ENCODE measurements at places on chromosomes 13 and 19.

DNA sequence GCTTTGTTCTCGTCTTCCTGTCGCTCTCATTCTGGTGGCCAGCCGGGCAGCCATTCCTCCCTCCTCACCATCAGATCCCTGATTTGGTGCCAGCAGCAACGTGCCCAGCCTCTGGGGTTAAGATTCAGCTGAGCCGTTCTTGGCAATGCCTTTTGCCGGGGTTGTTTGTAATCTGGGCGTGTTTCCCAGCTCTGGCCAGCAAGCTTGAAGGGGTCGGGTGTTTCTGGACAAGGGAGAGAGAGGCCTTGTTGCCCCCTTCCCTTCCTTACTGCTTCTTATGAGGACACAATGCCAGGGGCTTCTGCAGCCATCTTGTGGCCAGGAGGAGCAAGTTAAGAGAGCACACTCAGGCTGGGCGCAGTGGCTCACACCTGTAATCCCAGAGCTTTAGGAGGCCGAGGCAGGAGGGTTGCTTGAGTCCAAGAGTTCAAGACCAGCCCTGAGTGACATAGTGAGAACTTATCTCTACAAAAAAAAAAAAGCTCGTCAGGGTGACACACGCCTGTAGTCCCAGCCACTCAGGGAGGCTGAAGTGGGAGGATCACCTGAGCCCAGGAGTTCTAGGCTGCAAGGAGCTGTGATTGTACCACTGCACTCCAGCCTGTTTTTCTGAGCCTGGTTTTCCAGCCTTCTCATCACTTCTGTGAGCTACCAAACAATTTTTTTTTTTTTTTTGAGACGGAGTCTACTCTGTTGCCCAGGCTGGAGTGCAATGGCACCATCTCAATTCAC, 10.7 kb upstream of the CRTC1 start:
- no peak for DNase-seq

DNA sequence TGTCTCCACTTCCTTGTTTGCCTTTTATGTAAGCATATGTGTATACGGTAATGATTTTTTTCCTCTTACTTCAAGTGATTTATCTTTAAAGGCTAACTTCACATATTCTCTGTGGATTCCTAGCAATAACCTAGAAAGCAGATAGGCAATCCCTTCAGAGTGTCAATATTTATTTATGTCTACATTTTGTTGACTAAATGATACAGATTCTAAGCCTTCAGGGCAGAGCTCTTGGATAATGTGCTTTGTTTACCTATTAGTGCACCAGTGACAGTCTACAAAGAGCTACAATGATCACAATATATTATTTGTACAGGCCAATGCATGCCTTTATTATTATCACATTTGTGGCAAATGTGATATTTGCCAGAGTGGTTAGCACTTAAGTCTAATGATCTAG, 406.2 kb downstream of the EFNB2 start:
- DNase-seq: no peak

DNA sequence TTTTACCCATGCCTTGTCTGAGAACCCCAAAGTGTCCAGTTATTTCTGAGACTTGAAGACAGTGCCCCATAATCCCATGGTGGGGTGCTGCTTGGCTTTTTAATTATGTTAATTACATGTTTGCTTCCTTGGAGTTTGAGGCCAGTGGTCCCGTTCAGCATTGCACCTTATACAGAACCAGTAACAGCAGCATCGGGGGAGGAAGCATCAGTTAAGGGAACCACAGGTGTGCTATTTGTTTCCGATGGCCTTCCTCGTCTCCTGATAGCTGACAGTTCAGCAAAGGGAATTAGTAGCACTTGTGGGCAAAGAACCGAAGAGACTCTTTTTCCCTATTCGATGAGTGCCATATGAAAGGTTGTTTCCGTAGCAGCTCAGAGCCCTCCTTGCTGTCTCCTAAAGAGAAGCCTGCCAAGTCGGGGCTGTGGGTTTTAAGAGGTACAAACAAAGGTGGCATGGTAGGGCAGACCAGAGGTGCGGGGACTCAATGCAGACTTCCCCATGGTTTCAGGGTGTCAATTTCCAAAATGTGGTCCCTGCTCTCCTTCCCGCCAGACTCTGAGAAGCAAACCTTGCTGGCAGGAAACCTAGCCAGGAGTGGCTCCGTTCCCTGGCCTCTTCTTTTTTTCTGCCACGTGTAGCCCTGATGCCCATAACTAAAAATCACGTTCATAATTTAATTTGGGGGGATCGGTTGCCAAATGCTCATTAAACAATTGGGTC, 225.2 kb upstream of the TSHZ3 start:
- DNase-seq: no peak

DNA sequence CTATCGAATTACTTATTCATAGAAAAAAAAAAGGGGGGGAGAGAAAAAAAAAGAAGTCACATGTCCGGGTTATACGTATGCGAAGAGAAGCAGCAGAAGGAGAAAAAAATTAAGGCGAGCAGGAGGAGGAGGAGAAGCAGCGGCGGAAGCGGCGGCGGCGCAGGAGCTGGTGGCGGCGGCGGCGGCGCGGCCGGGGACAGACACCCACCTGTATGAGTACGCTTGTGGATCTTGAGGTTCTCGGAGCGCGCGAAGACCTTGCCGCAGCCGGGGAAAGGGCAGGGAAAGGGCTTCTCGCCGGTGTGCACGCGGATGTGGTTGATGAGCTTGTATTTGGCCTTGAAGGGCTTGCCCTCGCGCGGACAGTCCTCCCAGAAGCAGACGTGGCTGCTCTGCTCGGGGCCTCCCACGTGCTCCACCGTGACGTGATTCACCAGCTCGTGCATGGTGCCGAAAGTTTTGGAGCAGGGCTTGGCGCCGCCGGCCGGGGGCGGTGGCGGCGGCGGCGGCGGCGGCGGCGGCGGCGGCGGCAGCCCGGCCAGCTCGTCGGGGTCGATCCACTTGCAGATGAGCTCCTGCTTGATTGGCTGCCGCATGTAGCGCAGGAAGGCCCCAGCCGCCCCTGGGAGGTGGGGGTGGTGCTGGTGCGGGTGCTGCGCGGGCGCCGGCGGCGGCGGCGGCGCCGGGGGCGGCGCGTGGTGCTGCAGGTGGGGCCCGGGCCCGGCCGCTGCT, 1.5 kb downstream of the ZIC5 start:
- peak; percentile 71 for DNase-seq

- no peak for DNase-seq
These were observed 237.6 kb downstream of the DNAJC15 start for GRCh38 chr13:43260999-43261398.

- peak; percentile 47 for DNase-seq
These were observed 3.9 kb upstream of the GSK3A start for GRCh38 chr19:42246143-42246921.

GRCh38 chr13:30870049-30870884, 35.8 kb upstream of the MEDAG start:
- peak; percentile 59 for DNase-seq

DNA sequence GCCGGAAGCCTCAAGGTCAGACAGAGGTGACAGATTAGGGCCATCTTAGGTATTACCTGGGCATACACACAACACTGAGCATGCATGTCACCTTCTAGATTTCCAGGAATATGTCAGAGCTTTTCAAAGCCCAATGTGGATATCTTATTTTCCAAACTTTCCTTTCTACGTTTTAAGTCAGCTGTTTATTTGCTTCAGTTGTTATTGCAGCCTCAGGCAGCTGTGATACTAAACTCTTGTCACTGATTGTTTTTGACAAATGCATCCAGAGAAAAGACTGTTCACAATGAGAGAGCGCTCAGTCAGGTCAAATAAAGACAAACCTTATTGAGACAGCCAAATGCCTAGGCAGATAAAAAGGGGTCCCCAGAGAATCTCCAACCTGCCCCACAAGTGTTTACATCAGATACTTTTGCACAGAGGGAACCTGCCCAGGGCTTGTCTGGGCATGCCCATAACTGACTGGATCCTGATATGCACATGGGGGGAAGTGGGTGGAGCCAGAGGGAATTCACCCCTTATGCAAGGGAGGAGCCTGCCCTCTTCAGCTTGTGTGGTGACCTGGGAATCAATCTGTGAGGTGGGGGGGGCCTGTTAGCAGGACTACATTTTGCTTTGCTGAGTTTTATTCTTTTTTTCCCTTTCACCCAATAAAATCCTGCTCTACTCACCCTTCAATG, 28.5 kb downstream of the MED4 start:
- DNase-seq: no peak

DNA sequence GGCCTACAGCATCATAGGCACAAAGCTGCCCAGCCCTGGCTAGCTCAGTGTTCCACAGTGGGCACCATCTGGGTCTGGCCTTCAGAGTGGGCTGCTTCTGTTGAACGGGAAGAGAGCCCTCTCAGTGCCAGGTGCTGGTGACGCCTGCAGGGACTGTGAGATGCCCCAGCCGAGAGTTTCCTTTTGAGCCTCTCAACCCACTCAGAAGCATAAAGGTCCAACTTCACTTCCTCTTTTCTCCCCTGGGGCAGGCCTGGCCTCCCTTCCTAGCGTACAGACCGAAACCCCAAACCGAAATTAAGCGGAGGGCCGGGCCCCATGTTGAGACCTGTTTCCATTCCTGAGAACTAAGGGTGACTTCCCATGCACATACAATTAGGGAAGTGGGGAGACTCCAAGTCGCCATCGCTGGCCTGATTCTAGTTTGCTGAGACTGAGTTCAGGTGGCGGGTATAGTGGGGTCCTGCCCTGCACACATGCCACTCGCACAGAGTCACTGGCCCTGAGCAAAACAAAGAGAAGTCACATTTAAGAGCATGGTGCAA, 6.9 kb downstream of the RAB8A start:
- no peak for DNase-seq

GRCh38 chr19:30437869-30438268, 65.7 kb downstream of the ZNF536 start:
- DNase-seq: no peak
